ENCODE measurements at places on chromosomes 3 and 15.

DNA sequence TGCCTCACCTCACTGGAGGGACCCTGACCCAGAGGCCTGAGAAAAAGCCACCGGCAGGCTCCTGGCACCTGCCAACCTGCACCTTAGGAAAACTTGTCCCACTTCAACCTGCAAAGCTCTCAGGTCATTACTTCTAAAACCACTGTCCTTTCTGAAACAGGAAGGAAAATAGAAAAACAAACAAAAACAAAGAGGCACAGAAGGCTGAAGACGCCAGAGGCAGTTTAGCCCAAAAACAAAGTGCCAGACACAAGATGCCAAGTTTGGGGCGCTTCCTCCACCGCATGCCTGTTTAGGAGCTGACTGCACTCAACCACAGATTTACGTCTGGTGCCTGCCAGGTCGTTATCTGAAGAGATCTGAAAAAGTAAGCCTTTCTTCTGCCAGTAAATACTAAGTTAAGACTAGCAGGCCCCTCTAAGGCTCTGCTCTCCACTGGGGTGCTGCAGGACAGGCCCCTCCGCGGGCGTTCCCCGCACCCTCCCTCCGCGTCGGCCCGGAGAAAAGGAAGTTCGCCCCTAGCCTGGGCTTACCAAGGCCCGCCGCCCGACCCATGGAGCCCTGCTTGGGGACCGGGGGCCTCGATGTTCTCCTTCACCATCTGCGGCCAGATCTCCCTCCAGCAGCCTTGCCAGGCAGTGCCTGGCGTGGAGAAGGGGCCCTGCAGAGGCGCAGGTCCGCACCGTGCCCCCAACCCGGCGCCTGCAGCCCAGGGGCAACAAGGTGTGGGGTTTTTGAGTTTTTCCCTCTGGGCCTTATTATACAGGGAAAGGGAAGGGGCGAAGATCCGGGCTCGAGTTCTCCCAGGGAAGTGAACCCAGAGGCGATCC, 1.3 kb downstream of the GOLGA8A start:
- no peaks in the 10 kb centered on the region for H3K36me3 ChIP-seq
- peak overlapping the region; percentile 58 for H3K4me3 ChIP-seq
- DNase-seq, result peak; percentile 13
- no peak overlapping the region for H3K27ac ChIP-seq

- H3K27ac ChIP-seq, result no peak overlapping the region
- peaks cover 4% of the 10 kb centered on the region for H3K4me1 ChIP-seq
- no peaks in the 10 kb centered on the region for H3K27me3 ChIP-seq
- peaks cover 12% of the 10 kb centered on the region for H3K36me3 ChIP-seq
Observed at GRCh38 chr3:161879470-161879869, 382.9 kb downstream of the OTOL1 start.

DNA sequence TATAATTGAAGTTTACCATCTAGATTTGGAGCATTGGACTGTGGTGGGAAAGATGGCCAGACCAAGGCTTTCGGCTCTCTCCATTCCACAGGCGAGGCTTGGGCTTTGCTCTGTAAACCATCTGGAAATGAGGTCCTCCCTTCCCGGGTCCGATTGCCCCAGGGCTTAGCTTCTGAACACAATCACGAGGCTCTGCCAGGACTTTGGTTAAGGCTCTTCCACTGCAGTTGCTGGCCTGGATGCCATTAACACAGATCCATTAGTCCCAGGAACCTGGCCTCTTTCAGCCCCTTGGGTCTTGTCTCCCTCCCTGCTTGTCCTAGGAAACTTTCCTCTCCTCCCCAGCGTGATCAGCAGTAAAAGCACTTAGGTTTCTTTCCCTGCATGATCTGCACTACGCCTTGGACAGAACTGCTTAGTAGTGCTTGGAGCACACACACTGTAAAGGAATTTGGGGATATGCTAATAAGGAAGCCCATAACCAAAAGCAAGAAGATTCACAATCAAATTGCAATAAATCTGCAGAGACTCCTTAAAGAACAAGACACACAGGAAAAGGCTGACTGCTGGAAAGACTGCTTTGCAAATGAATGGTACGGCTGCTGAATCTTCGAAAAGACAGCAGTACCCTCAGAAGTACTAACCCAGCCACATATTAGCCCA, 154.3 kb downstream of the ECT2 start:
- H3K4me1 ChIP-seq, result peaks cover 20% of the 10 kb centered on the region
- 0 out of 2 replicates have a peak overlapping the region, but pooled peaks have one; percentile 39 for H3K27ac ChIP-seq
- no peaks in the 10 kb centered on the region for H3K27me3 ChIP-seq
- no peak overlapping the region for H3K4me3 ChIP-seq

DNA sequence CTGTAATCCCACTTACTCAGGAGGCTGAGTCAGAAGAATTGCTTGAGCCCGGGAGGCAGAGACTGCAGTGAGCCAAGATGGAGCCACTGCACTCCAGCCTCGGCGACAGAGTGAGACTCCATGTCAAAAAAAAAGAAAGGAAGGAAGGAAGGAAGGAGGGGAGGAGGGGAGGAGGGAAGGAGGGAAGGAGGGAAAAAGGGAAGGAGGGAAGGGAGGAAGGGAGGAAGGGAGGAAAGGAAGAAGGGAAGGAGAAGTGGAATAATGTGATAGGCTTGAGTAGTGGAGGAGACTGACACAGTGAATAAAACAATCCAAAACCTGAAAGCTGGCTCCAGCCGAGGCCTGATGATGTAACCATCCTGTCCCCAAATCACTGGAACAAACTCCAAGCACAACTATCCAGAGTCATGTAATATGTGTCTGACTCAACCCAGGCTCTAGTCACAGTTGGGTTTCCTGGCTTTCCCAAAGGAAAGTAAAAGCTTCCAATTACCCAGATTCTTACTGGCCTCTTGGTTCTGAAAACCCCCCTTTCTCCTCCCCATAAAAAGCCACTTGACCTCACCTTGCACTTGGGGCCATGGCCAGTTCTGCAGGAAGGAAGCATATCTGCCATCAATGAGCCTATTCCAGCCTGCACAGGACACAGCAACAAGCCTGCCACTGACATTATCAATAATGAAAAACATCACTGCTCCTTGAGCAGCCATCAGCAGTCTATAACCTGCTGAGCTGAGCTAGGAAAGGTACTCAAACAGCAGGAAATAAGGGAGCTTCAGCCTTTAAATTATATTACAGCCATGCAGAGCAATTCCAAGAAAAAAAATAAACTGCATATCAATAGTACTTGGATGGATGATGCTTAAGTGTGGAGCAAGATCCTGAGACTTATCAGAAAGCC, 48.3 kb downstream of the MB21D2 start:
- peaks cover 71% of the 10 kb centered on the region for H3K4me1 ChIP-seq
- peaks cover 5% of the 10 kb centered on the region for H3K36me3 ChIP-seq
- DNase-seq, result no peak
- 0 out of 2 replicates have a peak overlapping the region, but pooled peaks have one; percentile 9 for H3K27ac ChIP-seq
- H3K27me3 ChIP-seq, result no peaks in the 10 kb centered on the region

DNA sequence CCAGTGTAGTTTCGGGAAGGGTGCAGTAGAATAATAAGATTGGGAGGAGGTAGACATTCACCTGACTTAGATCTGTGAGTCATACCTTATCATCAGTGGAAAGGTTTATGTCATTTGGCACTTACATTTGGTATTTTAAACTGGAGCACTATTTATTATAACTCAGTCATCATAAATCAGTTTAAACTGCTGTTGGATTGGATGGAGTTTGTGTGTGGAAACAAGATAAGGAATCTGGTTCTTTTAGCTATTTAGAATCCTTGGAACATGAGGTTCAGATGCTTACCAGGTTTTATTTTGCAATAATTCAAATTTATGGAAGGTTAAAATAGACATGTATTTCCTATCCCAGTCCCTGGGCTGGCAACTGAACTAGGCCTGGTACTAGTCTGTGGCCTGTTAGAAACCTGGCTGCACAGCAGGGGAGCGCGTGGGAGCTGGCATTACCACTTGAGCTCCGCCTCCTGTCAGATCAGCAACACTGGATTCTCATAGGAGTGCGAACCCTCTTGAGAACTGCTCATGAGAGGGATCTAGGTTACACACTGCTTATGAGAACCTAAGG, 34.5 kb downstream of the ZFAND6 start:
- peaks cover 1% of the 10 kb centered on the region for H3K36me3 ChIP-seq
- H3K4me3 ChIP-seq, result no peak overlapping the region
- peak; percentile 40 for DNase-seq
- H3K27ac ChIP-seq, result no peak overlapping the region

DNA sequence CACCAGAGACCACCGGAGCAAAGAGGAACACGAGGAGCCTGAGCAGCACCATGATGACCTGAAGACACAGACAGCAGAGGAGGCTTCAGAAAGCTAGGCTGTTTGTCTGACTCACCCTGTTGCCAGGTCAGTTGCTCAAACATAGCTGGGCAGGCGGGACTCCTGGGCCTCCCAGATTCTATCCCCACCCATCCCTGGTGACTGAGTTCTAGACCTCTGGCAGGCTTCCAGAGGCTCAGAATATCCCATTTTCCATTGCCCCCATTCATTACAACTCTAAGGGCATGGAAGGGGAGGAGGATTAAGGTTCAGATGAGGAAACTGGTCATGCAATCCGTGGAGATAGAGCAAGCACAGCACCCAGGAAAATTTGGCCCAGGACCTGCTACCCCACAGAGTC, at the start of gene CDHR4:
Gene CDHR4, minus strand, starts transcription at position 113 of the 400 bp plus-strand sequence. Its CDS starts 61 bp downstream, at position 52.
- H3K27me3 ChIP-seq, result peaks cover 38% of the 10 kb centered on the region
- no peaks in the 10 kb centered on the region for H3K36me3 ChIP-seq
- no peak within 1 kb of the TSS for H3K4me3 ChIP-seq
- DNase-seq, result no peak
- H3K4me1 ChIP-seq, result peaks cover 11% of the 10 kb centered on the region

GRCh38 chr15:95394186-95395067, 936.1 kb upstream of the NR2F2 start:
- H3K27ac ChIP-seq, result no peak overlapping the region
- no peak overlapping the region for H3K4me3 ChIP-seq
- H3K27me3 ChIP-seq, result no peaks in the 10 kb centered on the region
- DNase-seq, result no peak

- H3K4me3 ChIP-seq, result no peak overlapping the region
- no peak overlapping the region for H3K27ac ChIP-seq
- peaks cover 32% of the 10 kb centered on the region for H3K4me1 ChIP-seq
- DNase-seq, result peak; percentile 37
Observed at GRCh38 chr3:122948408-122948807, 79.2 kb downstream of the SEMA5B start.

GRCh38 chr3:39149059-39149455, 4.3 kb downstream of the CSRNP1 start:
- H3K4me3 ChIP-seq, result peak overlapping the region; percentile 20
- peak overlapping the region; percentile 84 for H3K27ac ChIP-seq
- peaks cover 66% of the 10 kb centered on the region for H3K4me1 ChIP-seq
- H3K27me3 ChIP-seq, result no peaks in the 10 kb centered on the region
- H3K36me3 ChIP-seq, result peaks cover 18% of the 10 kb centered on the region
- no peak for DNase-seq

- H3K27ac ChIP-seq, result no peak overlapping the region
- no peak overlapping the region for H3K4me3 ChIP-seq
- H3K4me1 ChIP-seq, result peaks cover 9% of the 10 kb centered on the region
- H3K27me3 ChIP-seq, result peaks cover 4% of the 10 kb centered on the region
- no peak for DNase-seq
- peaks cover 26% of the 10 kb centered on the region for H3K36me3 ChIP-seq
Observed at GRCh38 chr3:54067055-54067698, 55.2 kb upstream of the CACNA2D3 start.

DNA sequence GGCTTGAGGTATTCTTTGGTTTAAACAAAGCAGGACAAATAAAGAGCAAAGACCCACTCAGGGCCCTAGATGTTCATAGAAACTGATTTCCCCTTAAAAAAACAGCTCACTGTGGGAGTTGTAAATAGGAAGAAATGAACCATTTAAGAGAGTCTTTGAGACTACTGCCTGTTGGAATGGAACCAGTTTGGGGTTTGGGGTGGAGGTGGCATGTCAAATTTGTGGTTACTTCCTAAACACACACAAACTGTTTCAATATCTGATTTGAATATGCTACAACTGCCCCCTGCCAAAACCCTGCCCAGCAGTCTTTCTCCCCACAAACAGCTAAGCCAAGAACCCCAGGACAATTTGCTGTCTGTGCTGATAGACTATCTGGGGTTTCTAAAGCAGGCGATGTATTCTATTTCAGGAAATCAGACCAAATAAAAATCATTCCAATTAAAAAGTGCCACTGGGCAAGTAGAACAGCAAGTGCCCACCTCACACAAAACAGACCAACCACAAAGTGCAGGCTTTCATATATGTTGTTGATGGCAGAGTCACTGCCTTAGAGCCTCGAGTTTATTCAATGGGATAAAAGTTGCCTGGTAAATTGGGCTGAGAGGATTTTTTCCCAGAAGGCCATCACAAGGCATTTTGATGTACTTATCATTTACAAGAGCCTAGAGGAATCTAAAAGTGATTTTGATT, 293.9 kb upstream of the PROK2 start:
- no peak for DNase-seq
- H3K36me3 ChIP-seq, result peaks cover 32% of the 10 kb centered on the region
- H3K27me3 ChIP-seq, result peaks cover 3% of the 10 kb centered on the region
- H3K4me3 ChIP-seq, result no peak overlapping the region
- peaks cover 41% of the 10 kb centered on the region for H3K4me1 ChIP-seq
- H3K27ac ChIP-seq, result no peak overlapping the region

DNA sequence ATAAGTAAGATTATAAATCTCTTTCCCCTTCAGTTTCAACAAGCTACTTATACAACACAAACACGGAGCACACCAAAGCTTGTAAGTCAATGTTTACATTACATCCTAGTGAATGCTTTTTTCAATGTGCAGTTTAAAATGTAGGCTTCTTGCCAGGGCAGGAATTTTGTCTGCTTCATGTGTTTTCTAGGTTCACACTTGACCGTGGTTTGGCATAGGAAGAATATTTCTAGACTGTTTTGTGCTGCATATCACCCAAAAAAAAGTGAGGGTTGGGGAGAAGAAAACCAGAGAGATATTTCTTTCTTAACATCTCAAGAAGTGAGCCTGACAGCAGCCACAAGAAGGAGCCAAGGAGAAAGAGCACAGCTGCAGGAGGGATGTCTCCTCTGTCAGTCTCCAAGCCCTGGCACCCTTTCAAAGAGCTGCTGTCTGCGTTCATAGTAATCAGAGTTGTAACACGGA, 255.8 kb downstream of the MEIS2 start:
- no peak overlapping the region for H3K27ac ChIP-seq
- no peak overlapping the region for H3K4me3 ChIP-seq
- peaks cover 13% of the 10 kb centered on the region for H3K4me1 ChIP-seq
- H3K27me3 ChIP-seq, result no peaks in the 10 kb centered on the region
- H3K36me3 ChIP-seq, result no peaks in the 10 kb centered on the region

DNA sequence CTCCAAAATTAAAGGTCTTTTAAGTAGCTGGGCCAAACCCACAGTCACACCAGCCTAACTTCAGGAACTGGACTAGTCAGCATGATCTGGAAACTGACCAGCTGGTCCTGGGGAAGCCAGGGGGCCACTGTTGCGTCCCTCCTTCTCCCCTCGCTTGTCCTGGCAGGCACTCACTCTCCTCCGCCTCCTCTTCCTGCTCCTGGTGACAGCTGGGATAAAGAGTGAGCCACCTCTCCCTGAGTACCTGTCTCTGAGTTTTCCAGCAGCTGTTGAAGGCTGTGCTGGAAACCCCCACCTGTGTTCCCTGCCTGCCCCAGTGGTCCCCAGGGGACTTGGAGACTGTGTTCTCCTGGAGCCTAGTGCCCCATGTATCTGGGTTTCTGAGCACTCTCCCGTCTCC, 56.0 kb downstream of the FGD5 start:
- no peak overlapping the region for H3K27ac ChIP-seq
- H3K4me1 ChIP-seq, result peaks cover 10% of the 10 kb centered on the region
- no peak for DNase-seq
- H3K4me3 ChIP-seq, result no peak overlapping the region

GRCh38 chr3:59327376-59327808, 277.6 kb upstream of the CFAP20DC start:
- peaks cover 9% of the 10 kb centered on the region for H3K4me1 ChIP-seq
- no peak for DNase-seq
- no peak overlapping the region for H3K4me3 ChIP-seq
- H3K27me3 ChIP-seq, result no peaks in the 10 kb centered on the region
- H3K27ac ChIP-seq, result no peak overlapping the region

- no peak overlapping the region for H3K27ac ChIP-seq
- DNase-seq, result peak; percentile 48
- peaks cover 30% of the 10 kb centered on the region for H3K4me1 ChIP-seq
- H3K36me3 ChIP-seq, result no peaks in the 10 kb centered on the region
Observed at GRCh38 chr3:9955067-9955502, 2.9 kb upstream of the PRRT3 start.

Data from WTC11 (cell line).